ENCODE measurements at places on chromosomes 1 and 21. TPM values are rescaled to one million over a fixed set of nuclear protein-coding genes. Genes with fewer than 3 reads are reported as not detected.
A peak's percentile ranks its signal among the peaks of the same experiment; 100 is the strongest.

SYCP1 gene
- total RNA-seq = not detected

DNA sequence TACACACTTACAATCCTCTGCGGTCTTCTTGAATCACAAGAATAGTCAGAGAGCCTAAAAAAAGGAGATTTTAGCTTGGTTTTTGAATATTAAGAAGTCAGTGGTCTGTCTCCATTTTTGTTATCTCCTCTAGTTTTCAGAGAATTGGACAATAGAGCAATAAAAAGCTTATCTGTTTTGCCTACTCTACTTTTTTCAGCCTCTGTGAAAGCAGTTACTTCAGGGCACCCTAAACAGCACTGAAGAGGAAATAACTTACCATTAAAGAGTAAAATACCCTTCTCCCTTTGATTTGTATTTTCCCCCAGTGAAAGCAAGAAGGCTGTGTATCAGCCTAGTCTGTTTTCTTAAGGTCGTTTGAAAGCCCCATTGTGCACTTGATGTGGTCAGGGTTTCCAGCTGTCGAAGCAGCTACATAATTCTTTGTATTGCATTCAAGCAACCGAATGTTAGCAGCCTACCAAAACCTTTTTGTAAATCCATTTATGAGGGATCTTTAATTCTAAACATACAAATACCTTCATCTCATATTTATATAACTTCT is 1.0 kb downstream of the NTMT2 start:
- no peaks in the 10 kb centered on the region for H3K27me3 ChIP-seq
- no peaks in the 10 kb centered on the region for H3K36me3 ChIP-seq
- H3K4me1 ChIP-seq = no peaks in the 10 kb centered on the region
- H3K27ac ChIP-seq = no peak overlapping the region
- H3K4me3 ChIP-seq = no peak overlapping the region

DNA sequence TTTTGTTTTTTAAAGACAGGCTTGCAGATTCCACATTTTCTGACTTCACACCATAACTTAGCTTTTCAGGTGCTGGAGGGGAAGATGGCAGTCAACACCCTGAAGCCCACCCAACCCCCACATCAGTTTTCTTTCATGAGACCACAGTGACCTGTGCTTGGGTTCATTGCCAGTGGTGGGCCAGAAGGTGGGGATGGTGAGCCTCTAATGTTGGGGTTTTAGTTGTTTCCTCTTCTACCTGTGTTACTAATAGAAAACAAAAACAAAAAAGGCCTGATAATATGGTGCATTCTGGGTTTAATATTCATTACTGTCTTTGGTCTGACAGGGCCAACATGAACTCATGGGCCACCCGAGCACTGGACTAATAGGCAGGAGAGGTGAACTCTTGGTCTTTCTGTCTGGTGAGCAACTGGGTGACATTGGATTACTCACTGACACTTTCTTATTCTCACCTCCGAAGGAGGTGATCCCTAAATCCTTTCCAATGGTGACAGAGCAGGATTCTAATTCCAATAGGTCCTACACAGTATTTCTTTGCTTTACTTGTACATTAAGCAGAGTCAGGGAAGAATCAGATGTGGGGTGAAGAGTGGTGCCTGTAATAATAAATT is 132.8 kb downstream of the CLIC6 start:
- H3K36me3 ChIP-seq = peaks cover 15% of the 10 kb centered on the region
- DNase-seq = no peak
- peak overlapping the region; percentile 74 for H3K27ac ChIP-seq
- H3K27me3 ChIP-seq = no peaks in the 10 kb centered on the region

GRCh38 chr1:114137497-114137896 is 16.2 kb downstream of the SYT6 start:
- no peaks in the 10 kb centered on the region for H3K4me1 ChIP-seq
- no peaks in the 10 kb centered on the region for H3K36me3 ChIP-seq
- H3K27me3 ChIP-seq = no peaks in the 10 kb centered on the region
- H3K27ac ChIP-seq = no peak overlapping the region

OR2M5 gene
- not detected for total RNA-seq

GRCh38 chr1:202958544-202959275 is 598 bp upstream of the ADIPOR1 start:
- H3K36me3 ChIP-seq = no peaks in the 10 kb centered on the region
- peak overlapping the region; percentile 98 for H3K4me3 ChIP-seq
- H3K4me1 ChIP-seq = peaks cover 83% of the 10 kb centered on the region
- peak; percentile 25 for DNase-seq
- no peaks in the 10 kb centered on the region for H3K27me3 ChIP-seq

DNA sequence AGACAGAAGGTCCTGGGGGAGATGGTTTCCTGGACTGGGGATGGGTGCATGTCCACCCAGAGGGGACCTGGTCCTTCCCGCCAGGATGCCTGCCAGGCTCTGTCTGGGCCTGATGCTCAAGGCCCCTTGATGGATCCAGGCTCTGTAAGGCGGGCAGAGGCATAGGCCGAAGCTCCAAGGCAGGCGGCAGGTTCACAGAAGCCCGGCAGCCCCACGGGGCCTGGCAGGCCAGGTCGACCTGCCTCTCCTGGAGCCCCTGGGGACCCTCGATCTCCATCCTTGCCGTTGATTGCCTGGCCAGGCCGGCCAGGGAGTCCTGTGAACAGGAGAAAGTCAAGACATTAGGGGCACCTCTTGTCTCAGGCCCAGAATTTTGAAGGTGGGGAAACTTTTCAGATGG is 16.0 kb downstream of the COL9A2 start:
- H3K36me3 ChIP-seq = no peaks in the 10 kb centered on the region
- H3K27me3 ChIP-seq = no peaks in the 10 kb centered on the region

DNA sequence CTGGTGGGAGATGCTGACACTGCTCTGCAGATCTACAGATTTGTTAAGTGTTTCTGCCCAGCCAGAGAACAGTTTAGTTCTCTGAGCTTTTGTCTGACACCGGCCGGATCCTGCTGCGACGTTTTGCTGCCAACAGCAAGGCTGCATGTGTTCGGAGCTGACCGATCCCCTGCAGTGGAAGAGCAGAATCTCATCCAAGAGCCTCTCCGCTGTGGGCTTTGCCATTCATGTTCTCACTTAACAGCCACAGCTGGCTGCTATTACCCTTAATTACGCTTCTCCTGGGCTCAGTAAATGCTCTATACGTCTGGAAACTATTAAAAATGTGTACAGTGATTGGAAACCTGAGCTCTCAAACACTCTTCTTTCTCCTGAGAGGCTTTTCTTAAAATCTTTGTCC is 105.3 kb downstream of the BCAR3 start:
- H3K4me1 ChIP-seq = peaks cover 74% of the 10 kb centered on the region
- H3K36me3 ChIP-seq = peaks cover 20% of the 10 kb centered on the region
- peak overlapping the region; percentile 88 for H3K27ac ChIP-seq
- no peaks in the 10 kb centered on the region for H3K27me3 ChIP-seq
- no peak overlapping the region for H3K4me3 ChIP-seq
- no peak for DNase-seq

GCLM gene
- 20.9 TPM for total RNA-seq

GRCh38 chr1:154431586-154432373 is 26.6 kb downstream of the IL6R start:
- peak overlapping the region; percentile 99 for H3K27ac ChIP-seq
- peak; percentile 74 for DNase-seq
- no peaks in the 10 kb centered on the region for H3K27me3 ChIP-seq

PGLYRP3 gene
- total RNA-seq = not detected

DNA sequence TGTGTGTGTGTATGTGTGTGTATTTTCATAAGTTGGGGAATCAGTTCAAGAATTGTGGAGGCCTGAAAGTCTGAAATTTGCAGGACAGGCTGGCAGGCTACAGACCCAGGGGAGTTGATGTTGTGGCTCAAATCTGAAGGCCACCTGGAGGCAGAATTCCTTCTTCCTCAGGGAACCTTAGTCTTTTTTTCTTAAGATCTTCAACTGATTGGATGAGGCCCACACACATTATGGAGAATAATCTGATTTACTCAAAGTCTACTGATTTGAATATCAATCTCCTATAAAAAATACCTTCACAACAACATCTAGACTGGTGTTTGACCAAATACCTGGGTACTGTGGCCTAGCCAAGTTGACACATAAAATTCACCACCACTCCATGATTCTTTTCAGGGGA is 61.8 kb downstream of the MT1HL1 start:
- no peak for DNase-seq
- no peaks in the 10 kb centered on the region for H3K36me3 ChIP-seq
- H3K27ac ChIP-seq = no peak overlapping the region
- H3K4me1 ChIP-seq = no peaks in the 10 kb centered on the region
- H3K4me3 ChIP-seq = no peak overlapping the region

DNA sequence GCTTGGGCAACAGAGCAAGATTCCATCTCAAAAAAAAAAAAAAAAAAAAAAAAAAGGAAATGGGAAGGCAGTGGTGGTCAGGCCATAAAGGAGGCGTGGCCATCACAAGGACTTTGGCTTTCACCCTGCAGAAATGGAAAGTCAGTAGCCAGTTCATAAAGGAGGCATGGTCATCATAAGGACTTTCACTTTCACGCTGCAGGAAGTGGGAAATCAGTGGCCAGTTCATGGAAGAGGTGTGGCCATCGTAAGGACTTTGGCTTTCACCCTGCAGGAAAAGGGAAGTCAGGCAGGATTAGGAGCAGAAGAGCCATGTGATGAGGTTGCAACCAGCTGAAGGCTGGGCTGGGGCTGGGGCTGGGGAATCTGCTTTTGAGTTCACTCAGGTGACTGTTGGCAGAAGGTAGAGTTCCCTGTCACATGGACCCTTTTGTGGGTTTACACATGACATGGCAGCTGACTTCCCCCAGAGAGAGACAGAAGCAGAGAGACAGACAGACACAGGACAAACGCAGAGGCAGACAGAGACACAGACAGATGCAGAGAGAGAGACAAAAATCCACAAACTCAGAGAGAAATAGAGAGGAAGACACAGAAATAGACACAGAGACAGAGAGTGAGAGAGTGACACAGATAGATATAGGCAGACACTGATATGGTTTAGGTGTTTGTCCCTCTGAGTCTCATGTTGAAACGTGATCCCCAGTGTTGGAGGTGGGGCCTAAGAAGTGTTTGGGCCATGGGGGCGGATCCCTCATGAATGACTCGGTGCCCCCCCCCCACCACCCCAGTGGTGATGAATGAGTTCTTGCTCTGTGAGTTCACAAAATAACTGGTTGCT is 263.9 kb upstream of the KAZN start:
- no peaks in the 10 kb centered on the region for H3K4me1 ChIP-seq
- no peak overlapping the region for H3K4me3 ChIP-seq
- no peak overlapping the region for H3K27ac ChIP-seq

GRCh38 chr1:234833646-234834045 is 223.7 kb upstream of the IRF2BP2 start:
- H3K27ac ChIP-seq = no peak overlapping the region
- no peaks in the 10 kb centered on the region for H3K36me3 ChIP-seq
- H3K4me3 ChIP-seq = no peak overlapping the region

CGN gene
- total RNA-seq = not detected
